ENCODE measurements at places on chromosomes 12 and 14.

GRCh38 chr12:59007620-59008019, 87.3 kb upstream of the LRIG3 start:
- DNase-seq: no peak

- DNase-seq: no peak
Observed at GRCh38 chr12:51924551-51925319, 17.4 kb downstream of the ACVRL1 start.

GRCh38 chr12:112750971-112751370, 40.6 kb upstream of the RPH3A start:
- no peak for DNase-seq

- DNase-seq: no peak
Observed at GRCh38 chr12:46147144-46147543, 121.7 kb downstream of the SLC38A1 start.

GRCh38 chr12:53220694-53221202, 11.3 kb downstream of the RARG start:
- DNase-seq: peak; percentile 92

DNA sequence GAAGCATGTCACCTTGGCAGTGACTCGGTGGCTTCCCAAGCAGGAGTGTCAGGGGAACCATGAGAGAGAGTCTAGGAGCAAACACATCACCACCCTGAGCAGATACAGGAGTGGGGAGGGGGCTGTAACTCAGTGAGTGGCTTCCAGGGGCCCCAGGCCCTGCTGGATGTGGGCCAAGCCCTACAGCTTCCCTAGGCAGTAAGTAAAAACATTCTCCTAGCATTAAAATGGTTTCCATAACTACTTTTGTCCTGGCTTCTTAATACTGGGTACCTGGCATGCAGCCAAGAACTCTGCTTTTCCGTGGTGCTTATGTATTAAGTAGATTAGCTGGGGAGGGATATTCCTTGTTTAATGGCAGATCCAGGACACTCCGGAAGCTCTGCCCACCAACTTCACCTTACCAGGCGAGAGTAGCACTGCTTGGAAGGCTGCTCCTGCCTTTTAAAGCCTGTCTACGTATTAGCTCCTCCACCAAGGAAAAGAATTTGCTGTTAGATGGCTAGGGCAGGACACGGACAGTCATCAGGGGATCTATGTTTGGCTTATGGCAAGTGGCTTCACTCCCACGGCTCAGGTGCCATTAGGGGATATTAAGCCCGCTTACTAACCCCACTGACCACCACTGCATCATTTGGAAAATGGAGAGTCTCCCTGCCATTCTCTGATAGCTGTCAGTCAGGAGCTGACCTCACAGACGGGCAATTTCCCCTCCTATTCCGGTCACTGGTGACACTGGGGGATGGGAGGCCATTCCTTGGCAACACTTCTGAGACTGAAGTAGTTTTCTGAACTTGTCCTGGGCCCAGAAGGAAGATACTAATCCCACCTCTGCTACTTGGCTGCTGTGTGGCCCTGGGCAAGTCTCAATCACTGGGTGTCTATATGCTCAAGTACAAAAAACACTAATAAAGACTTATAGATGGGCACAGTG, 22.8 kb downstream of the OTUB2 start:
- DNase-seq: no peak

- no peak for DNase-seq
Observed at GRCh38 chr12:108616359-108616758, 17.3 kb downstream of the SELPLG start.

GRCh38 chr14:24422261-24422660, 7.2 kb downstream of the CBLN3 start:
- no peak for DNase-seq

DNA sequence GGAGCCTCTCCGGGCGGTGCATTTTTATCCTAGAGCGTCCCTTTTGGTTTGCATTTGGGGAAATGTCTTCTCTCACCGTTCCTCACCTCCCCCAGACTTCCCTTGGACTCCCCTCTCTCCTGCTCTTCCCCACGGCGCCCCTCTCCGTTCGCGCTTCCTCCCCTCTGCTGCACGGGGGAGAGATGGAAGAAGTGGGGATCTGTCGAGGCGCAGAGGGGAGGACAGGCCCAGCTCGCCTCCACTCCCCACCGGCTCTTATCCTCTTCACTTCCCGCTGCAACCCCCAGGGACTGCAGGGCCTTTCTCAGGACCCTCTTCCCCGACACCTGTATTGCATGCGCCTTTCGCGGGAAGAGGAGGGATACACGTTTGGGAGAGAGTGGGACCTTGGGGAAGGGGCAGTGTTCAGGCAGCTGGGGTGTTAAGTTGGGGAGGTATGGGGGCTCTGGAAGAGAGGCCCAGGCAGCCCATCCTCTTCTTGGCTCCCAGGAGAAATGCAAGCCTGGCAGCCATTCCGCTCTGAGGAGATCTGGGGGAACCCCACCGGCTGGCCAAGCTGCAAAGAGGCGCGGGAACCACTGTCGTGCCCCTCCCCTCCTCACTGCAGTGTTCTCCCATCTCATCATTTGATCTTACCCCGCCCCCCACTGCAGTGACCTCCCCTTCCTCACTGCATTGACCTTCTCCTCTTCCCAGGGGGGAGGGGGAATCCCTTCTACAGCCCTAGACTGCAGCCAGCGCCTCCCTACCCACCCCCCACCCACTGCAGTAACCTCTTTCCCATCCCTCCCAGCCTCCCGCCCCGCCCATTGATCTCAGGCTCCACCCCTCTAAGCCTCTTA, 788 bp downstream of the ENO2 start:
- DNase-seq: no peak

DNA sequence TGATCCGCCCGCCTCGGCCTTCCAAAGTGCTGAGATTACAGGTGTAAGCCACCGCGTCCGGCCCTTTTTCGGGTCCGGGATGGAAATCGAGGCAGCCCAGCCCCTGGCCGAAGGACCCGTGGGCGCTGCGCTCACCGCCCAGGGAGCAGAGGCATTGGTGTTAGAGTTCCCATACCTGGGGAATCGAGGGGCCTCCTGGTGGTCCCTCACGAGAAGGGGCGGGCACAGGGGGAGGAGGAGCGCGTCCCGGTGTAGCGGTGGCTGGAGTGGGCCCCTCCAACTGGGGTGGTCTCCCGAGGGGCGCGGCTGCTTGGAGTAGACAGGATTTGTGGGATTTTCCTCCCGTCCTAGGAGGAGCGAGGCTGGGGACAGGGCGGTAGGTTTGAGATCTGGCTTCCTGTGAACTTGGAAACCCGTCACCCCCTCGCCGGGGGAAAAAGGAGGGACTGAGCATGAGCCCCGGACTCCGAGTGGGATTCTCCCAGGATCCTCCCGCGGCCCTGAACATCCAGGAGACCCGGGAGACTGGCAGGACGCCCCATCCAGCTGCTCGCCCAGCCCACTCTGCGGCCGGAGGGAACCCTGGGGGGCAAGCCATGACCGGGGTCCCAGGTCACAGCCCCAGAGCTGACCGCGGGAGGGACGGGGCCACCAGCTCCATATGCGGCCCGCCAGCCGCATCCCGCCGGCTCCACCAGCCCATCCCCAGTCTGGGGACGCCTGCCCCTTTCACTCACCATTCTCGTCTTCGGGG, 70.9 kb downstream of the ASCL4 start:
- no peak for DNase-seq

DNA sequence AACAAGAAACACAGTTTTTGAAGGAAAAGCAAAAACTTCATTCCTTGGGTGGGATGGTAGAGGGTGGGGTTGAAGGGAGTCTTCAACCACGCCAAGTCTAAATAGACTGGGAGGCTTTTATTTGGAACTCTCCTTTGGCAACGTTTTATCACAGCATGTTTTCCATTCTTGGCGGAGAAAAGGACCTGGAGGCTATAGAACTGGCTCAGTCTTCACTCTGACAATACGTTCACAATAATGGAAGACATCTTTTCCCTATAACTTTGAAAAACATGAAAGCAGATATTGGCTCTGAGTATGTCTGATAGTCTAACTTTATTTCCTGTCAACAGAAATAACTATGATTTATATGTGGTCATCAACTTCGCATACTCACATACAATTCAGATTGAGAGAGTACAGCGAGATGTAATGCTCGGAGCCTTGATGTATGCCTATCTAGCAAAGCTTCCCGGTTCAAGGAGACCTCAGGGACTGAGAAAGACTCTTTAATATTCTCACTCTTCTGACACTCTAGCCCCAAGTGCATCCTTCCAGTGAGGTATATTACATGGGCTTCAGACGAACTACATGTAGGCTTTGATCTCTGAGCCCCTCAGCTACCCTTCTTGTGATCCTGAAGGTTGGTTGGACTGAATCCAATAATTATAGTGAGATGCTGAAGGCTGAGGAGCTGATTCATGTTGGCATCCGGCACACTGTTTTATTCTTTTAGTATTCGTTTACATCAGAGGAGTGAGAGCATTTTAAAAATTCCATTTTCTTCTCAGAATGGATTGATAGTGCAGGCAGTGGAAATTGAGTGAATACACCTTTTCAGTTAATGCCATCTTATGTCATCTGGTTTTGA, 14.0 kb downstream of the TMEM30B start:
- DNase-seq: no peak

DNA sequence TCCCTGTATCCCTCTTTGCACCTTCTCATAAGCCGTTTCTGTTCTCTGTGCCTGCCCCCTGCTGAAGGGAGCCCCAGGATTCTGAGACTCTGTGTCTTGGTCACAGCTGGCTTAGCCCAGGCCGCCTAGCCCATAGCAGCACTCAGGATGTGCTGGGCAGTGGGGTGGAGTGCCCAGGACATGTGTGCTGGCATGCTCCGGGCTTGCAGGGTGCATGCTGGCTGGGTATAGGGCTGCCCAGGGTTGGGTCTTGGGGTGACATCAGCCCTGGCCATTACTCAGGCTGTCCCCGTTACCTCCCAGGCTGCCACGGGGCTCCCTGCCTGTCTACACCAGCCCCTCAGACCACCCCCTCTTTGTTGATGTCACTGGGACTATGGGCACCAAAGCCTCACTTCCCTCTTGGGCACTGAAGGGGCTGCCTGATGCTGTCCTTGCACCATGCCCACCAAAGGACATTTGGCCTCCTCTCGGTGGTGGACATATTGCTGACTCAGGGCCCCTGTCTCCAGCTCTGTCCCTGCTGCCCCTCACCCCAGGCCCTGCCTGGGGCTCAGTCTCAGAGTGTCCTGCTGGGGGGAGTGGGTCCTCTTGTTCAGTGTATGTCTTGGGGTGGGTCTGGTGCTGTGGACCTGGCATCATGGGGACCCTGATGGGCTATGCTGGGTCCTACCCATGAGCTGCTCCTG, 2.4 kb downstream of the CEP170B start:
- DNase-seq: no peak

DNA sequence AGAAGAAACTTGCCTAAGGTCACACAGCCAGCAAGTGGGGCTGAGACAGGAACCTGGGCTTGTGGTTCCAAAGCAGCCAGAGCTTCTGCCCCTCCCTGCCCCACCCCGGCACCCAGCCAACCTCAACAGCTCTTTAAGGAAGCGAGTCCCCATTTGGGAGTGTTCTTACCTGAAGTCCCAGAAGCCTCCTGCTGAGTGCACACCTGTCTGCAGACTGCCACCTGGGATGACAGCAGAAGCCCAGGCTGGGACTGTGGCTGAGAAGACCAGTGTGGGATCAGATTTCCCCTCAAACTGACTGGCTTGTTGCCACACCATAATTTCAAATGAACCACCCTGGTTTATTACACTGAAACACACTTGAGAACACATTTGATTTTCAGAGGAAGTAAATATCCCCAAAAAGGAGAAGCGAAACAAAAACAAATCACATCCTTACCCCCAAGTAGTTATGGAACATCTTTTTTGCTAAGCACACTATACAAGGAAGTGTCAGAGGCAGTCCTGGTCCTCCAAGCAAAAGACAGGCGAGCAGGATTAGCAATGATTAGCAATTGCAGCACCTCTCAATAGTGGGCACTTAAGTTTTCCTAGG, 6.3 kb upstream of the RIN3 start:
- no peak for DNase-seq

DNA sequence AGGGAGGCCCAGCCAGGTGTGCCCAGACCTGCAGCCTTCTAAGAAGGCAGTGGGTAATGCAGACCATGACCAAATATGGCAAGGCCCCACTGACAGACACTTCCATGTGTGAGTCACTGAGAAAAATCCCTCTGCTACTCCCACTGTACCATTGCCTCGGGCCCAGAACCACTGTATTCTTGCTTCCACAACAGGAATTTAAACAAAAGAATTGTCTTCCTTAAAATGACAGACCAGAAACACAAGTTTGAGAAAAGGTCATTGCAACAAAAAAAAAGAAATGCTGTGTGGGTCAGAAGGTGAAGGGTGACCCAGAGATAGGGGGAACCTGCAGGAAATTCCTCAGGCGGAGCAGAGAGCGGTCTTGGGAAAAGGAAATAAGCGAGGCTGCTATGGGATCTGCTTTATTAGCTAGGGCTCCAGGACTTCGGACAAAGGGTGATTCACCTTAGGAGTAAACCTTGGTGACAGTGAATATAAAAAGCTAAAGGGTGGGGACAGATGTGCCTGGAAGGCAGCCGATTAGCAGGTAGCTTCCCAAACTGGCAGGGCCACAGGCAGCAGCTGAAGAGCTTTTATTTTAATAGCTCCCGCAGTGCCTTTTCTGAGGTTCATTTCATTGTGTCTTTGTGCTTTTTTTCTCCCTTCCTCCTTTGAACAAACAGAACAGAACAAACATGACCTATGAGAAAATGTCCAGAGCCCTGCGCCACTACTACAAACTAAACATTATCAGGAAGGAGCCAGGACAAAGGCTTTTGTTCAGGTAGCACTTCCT, 185.3 kb upstream of the BCL2L14 start:
- DNase-seq: peak; percentile 60

DNA sequence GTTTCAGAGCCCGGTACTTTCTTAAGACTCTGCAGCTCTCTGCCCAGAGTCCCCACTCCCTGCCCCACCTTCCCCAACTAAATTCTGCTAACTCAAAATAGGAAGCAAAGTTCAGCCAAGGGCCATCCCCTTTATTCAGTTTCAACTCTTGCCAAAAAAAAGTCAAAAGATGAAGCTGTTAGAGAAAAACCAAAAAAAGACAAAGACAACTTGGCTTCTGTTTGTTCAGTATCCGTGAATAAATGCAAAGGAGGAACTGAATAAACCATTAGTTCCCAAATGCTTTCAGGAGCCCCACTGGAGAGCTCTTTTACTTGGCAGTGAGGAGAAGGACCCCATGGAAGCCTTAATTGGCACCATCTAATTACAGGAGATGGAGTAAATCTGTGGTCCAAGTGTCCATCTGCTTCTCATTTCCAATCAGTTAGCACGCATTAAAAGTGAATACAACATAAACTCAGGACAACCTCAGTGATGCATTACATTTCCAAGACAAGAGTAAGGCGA, 155.4 kb upstream of the GZMB start:
- DNase-seq: no peak

- no peak for DNase-seq
Observed at GRCh38 chr12:76590131-76590530, 30.6 kb upstream of the OSBPL8 start.

DNA sequence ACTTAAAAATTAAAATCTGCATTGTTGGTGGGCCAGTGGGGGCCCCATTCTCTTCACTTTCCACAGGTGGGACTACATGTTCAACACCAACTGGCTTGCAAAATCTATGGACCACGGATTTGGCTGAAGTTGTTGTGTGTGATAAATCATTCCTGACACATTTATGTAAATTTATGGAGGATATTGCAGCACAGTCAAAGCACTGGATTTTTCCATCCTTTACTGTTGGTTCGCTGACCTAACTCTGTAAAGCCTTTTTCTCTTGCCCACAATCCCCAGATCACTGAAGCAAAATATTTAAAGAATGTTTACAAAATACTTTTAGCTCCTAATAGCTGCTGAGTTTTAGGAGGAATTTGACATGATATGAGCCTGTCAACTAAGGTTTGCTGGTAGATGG, 219.7 kb upstream of the PRICKLE1 start:
- no peak for DNase-seq

- no peak for DNase-seq
Observed at GRCh38 chr12:131983554-131983953, 33.8 kb downstream of the EP400 start.

Measured in H4 (cell line).